ENCODE measurements at places on chromosomes 11 and 22. TPM values are rescaled to one million over a fixed set of nuclear protein-coding genes. Genes with fewer than 3 reads are reported as not detected.

DNA sequence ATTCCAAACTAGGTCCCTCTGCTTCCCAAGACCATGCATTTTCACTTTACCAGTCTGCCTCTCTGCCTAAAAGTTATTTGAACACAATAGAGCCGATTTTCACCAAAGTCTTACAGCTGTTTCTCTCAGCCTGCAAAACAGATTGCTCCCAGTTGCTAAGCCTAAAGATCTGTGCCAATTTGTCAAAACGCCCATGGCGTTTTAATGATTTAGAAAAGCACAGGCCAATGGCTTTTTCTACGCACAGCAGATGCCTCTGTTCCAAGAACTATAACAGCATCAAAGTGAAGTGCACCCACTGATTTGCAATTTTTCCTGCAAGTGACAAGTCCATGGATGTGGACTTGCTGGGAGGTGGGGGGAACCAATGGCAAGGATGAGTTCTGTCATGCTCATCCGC lies 173.9 kb upstream of the SYN3 start:
- no peaks in the 10 kb centered on the region for H3K36me3 ChIP-seq
- no peak overlapping the region for H3K27ac ChIP-seq
- H3K4me3 ChIP-seq = no peak overlapping the region
- no peak for DNase-seq

MSANTD4 gene
- total RNA-seq = 11.4 TPM

PRG3 gene
- total RNA-seq = not detected

DNA sequence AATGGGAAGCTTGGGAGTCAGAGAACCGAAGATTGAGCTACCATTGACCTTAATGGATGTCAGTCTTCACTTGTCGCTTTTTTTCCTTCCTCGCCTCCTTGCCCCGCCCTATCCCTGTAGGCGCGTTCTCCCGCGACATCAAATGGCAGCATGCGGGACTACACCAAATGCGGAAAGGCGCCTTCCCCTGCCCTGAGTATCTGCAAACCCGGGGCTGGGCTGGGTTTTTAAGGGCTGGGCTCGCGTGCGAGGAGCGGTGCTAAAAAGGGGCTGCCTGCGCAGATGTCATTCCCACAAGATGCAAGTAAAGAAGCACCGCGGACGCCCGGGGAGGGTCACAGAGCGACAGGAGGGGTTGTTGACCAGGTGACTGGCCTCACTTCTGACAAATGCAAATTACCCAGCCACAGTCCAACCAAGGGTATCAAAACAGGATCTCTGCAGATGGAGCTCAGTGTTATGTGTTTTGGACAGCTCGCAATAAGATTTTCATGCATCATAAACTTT lies 4.7 kb upstream of the FAM111B start:
- H3K27me3 ChIP-seq = peaks cover 9% of the 10 kb centered on the region
- no peak overlapping the region for H3K27ac ChIP-seq
- H3K4me3 ChIP-seq = peak overlapping the region; percentile 67

CASTOR1 gene
- 3.6 TPM for total RNA-seq

- H3K27me3 ChIP-seq = no peaks in the 10 kb centered on the region
- H3K4me3 ChIP-seq = no peak overlapping the region
- no peak overlapping the region for H3K27ac ChIP-seq
- H3K36me3 ChIP-seq = no peaks in the 10 kb centered on the region
- peaks cover 18% of the 10 kb centered on the region for H3K4me1 ChIP-seq
Measured at GRCh38 chr11:10438458-10438857, 16.6 kb upstream of the AMPD3 start.

EXPH5 gene
- total RNA-seq = 1.8 TPM

GRCh38 chr11:16474659-16475058 lies 118.3 kb upstream of the SOX6 start:
- no peak overlapping the region for H3K4me3 ChIP-seq
- no peaks in the 10 kb centered on the region for H3K36me3 ChIP-seq
- H3K4me1 ChIP-seq = no peaks in the 10 kb centered on the region
- H3K27ac ChIP-seq = no peak overlapping the region
- H3K27me3 ChIP-seq = no peaks in the 10 kb centered on the region

DNA sequence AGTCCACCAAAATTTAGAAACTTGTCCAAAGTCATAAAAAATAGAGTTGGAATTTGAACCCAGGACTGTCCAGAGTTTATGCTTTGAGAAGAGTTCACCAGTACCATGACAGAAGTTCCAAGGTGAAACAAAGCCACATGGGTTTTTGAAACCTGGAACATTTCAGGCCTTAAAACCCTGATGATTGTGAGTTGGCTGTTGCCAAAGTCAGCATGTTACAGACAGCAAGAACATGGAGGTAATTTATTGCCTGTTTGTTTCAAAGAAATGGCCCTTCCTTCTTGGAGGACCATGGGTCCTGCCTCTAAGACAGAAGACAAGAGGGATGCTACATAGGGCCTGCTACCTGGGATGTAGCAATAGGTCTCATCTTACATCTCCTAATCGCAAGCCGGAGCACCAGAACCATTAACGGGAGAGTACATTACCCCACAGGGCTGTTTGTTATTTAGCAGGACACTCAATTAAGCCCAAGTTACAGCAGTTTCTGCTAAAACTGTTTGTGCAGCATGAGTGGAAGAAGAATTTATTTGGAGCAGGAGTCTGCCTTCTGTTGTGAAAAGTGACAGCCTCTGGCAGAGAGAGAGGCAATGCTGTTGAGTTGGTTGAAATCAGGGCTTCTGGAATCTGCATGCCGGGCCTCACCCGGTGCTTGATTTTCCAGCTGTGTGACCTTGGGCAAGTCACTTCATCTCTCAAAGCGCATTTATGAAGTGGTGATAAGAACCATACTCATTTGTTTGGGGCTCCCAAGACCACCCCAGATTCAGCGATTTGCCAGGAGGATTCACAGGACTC lies 136.2 kb downstream of the LDLRAD3 start:
- H3K4me1 ChIP-seq = no peaks in the 10 kb centered on the region
- H3K27ac ChIP-seq = no peak overlapping the region
- H3K27me3 ChIP-seq = peaks cover 4% of the 10 kb centered on the region
- DNase-seq = no peak

DNA sequence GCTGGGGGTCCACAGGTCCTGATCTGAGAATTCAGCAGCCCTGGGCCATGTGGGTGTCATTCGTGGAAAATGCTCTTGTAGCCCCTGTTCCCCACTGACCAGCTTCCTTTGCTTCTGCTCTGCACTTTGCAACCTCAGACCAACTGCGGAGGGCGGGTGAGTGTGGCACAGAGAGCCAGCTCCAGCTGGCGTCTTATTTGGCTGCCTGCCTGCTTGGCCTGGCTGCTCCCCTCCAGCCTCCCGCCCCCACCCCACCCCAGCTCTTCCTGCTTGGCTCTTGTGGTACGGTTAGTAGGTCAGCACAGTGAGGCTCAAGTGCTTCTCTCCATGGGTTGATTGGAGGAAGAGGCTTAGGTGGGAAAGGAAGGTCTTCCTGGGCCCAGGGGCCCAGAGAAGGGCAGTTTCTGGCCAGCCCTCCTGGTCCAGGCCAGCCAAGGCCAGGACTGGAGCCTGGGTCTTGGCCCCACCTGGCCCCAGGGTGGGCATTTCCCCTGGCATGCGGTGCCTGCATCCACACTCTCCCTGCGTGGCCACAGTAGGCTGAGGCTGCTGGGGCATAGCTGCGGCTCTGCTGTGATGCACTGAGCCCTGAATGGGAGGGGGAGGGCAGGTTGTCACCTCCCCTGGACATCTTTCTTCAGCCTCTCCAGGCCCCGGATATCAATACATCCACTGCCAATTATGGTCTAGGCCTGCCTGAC lies 26.5 kb downstream of the MYO7A start:
- no peak overlapping the region for H3K4me3 ChIP-seq
- H3K27ac ChIP-seq = no peak overlapping the region
- H3K27me3 ChIP-seq = peaks cover 3% of the 10 kb centered on the region
- no peaks in the 10 kb centered on the region for H3K36me3 ChIP-seq
- DNase-seq = no peak

- DNase-seq = no peak
- no peaks in the 10 kb centered on the region for H3K27me3 ChIP-seq
- no peak overlapping the region for H3K27ac ChIP-seq
- peaks cover 14% of the 10 kb centered on the region for H3K36me3 ChIP-seq
- H3K4me1 ChIP-seq = no peaks in the 10 kb centered on the region
Measured at GRCh38 chr22:38132136-38132535, 21.7 kb upstream of the BAIAP2L2 start.

DNA sequence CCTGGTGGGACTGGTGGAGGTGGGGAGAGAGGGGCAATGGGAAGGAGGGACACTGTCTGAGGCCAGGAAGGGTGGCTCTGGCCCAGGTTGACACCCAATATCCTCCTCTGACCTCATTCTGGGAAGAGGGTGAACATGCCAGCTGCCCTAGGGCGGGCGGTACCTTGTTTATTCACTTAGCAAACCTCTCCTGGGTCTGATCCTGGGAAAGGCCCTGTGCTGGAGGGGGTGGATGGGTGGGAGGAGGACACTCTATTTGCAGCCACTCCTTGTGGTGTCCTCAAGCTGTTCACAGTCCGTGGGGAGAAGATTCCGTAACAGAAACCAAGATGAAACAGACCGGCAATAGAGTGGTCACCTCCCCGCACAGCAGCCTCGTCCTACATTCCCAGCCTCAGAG lies 49.7 kb upstream of the EIF3D start:
- no peak for DNase-seq
- H3K36me3 ChIP-seq = no peaks in the 10 kb centered on the region
- H3K27me3 ChIP-seq = peaks cover 11% of the 10 kb centered on the region
- no peak overlapping the region for H3K4me3 ChIP-seq

DNA sequence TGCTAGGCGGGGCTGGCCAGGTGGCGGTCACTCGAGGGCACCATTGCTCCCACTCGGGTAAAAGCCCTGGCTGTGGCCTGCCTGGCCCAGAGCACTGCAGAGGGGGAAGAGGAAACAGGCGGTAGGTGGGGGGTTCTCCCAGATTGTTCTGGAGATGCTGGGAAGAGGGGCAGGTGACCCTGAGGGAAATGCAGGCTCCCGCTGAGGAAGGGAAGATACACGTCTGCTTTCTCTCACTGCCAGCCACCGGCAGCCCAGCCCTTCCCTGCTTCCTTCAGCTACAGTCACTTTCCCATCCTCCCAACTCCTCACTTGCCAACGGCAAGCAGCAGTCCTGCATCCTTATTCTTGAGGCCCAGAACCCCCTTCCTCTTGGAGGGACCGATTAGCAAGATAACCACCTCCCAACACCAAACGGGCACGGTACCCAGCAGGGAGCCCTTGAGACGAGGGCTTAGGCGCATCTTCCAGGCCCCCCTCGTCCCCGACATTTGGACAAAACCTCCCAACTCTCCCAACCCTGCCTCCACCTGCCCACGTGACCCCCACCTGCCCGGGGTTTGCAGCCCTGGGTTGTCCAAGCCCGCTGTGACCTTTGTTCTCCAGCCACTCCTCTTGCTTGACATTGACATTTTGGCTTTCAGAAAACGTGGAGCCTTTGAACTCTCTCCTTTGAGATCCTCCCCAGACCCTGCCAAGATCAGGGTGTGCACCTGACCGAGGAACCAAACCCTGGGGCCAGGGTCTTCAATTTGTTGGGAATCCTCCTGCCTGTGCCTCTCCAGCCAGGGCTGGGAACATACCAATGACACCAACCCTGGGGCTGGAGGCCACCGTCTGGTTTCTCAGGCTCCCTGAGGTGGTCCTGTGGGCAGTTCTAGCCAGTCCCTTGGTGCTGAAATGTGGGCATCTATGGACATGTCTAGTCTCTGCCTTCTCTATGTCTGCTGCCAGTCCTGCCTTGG lies 48.8 kb upstream of the TTLL12 start:
- no peak overlapping the region for H3K27ac ChIP-seq
- H3K4me3 ChIP-seq = no peak overlapping the region
- no peak for DNase-seq
- no peaks in the 10 kb centered on the region for H3K36me3 ChIP-seq

GRCh38 chr11:86014221-86014620 lies 54.7 kb downstream of the PICALM start:
- H3K36me3 ChIP-seq = peaks cover 43% of the 10 kb centered on the region
- no peaks in the 10 kb centered on the region for H3K27me3 ChIP-seq
- H3K27ac ChIP-seq = peak overlapping the region; percentile 5
- no peak for DNase-seq

All from activated CD4-positive, alpha-beta memory T cell treated with anti-CD3 and anti-CD28 coated beads for 36 hours (primary cell).